ENCODE measurements at places on chromosomes 12 and 14.

DNA sequence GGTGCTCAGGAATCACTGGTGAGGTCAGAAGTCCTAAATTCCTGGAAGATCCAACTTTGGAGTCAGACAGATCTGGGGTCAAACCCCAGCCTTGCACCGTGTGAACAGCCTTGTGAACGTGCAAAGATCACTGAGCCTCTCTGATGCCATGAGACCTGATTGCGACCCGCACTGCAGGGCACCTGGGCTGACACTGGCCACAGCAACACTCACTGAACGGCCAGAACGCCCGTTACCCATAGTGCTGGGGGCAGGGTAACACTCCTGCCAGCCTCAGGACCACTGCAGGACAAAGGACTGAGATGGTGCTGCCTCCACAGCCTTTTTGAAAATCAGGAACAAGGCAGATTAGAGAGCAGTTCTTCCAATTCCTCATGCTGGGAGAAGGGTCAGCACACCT, 28.3 kb downstream of the CHGA start:
- DNase-seq, result no peak

- DNase-seq, result no peak
Measured at GRCh38 chr14:84643446-84643845, 886.5 kb upstream of the FLRT2 start.

GRCh38 chr12:91663310-91663709, 480.7 kb upstream of the DCN start:
- no peak for DNase-seq

GRCh38 chr12:74349925-74350324, 187.7 kb upstream of the ATXN7L3B start:
- DNase-seq, result no peak

DNA sequence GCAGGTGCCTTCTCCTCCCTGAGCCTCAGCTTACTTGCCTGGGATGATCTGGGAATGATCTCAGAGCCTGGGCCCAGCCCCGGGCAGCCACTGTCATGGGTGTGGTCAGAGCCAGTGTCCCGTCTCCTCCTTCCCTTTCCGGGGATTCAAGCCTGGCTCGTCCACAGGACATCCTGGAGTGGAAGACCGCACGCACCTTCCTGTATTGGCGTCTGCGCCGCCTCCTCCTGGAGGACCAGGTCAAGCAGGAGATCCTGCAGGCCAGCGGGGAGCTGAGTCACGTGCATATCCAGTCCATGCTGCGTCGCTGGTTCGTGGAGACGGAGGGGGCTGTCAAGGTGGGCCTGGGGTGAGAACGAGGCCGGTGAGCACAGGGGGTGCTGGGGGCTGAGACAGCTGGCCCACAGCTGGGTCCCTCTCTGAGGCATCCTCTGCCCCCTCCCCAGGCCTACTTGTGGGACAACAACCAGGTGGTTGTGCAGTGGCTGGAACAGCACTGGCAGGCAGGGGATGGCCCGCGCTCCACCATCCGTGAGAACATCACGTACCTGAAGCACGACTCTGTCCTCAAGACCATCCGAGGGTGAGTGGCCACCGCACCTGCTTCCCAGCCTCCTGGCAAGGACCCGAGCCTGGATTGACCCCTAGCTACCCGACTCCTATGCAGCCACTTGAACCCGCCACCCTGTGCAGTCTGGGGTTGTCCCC, 44.0 kb downstream of the FOXN4 start:
- DNase-seq, result no peak
